ENCODE measurements at places on chromosomes 7 and 10. TPM values are rescaled to one million over a fixed set of nuclear protein-coding genes. Genes with fewer than 3 reads are reported as not detected.

GRCh38 chr7:158263110-158263963 is 324.3 kb downstream of the PTPRN2 start:
- no peak for DNase-seq

DNA sequence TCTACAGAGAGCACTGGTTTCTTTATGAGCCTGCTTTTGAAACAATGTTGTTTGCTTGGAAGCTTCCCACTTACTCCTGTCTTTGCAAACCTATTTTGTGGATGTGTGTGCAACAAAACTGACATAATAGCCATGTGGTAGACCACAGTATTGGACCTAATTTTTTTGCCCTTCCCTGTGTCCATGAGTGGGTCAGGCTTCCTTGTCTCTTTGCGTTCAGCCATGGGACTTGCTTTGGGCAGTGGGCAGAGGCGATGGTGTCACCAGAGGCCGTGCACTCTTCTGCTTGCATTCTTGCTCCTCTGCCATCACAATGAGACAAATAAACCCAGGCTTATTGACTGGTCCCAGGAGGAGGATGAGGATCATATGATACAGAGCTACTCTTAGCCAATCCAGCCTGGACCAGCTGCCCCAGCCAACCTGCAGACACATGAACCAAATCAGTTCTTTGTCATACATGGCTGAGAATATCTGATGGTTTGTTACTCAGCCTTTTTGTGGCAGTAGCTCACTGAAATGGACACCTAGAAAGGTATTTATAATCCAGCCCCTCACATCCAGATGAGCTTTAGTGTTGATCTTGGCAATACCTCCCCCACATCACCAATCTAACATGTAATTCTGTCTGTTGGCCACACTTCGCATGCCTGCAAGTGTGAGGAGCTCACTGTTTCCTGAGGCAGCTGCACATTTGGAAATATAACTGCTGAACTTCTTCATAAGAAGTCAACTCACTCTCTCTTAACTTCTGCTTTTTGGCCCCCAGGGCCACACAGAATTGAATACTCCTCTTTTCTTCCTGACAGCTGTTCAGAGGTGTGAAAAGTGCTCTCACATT is 427.8 kb upstream of the ZMIZ1 start:
- DNase-seq: no peak

DNA sequence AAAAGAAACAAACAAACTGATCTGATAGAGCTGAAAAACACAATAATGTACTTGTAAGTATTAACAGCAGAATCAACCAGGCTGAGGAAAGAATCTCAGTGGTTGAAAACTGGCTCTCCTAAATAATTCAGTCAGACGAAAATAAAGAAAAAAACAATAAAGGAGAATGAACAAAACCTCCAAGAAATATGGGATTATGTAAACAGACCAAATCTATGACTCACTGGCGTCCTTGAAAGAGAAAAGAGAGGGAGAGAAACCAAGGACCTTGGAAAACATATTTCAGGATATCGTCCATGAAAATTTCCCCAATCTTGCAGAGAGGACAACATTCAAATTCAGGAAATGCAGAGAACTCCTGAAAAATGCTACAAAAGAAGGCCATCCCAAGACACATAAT is 62.9 kb downstream of the FBXL13 start:
- DNase-seq: no peak

- DNase-seq: peak; percentile 37
These were observed 8.0 kb downstream of the PSD start for GRCh38 chr10:102410429-102411073.

DNA sequence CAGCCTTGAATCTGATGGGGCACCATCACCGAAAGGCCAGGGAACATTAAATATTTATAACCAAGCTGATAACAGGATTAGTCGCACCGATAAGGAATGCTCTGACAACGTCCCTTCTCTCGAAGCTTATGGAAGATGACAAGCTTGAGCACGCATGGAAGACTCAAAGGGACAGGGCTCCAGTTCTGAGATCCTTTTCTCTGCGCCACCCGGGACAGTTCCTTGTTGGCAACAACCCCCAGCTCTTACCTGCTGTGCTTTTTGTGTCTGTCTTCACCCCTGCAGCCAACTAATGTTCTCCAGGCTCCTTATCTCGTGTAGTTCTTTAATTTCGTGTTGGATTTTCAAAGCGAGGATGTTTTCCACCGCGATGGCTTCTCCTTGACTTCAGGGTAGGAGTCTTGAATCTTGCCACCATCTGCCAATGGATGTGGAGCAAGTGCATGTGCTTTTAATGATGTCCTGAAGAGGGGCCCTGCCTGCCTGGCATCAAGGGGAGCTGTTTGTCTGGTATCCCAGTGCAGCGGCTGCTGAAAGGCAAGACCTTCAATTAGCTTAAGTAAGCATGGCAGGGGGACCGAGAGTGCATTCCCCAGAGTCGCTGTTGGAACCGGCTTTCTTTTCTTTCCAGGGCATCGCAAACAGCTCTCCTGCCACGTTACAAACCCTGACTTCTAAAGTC is 354 bp upstream of the FERD3L start:
- no peak for DNase-seq

GRCh38 chr7:45021604-45022296 is 21.7 kb downstream of the CCM2 start:
- no peak for DNase-seq

GRCh38 chr7:78099715-78100394 is 301.3 kb downstream of the PHTF2 start:
- DNase-seq: no peak

DNA sequence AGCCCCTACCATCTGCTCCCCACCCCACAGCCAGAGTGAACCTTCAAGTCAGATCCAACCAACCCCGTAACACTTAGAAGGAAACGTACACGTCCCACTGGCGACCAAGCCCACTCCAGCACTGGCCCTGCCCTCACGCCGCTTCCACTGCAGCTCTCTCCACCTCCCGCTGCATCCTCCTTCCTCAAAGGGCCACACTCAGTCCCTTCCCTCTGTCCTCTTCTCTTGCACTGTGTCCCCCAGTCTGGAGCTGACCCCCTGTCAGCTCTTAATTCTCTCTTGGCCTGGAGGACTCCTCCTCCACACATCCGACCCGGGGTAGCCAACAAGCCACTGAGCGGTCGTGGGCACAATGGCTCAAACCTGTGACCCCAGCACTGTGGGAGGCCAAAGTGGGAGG is 85.8 kb downstream of the PROSER2 start:
- DNase-seq: no peak

- DNase-seq: no peak
These were observed 40.4 kb downstream of the CAMK2B start for GRCh38 chr7:44284881-44285541.

GDF10 gene
- 2.1 TPM for total RNA-seq

CYP3A7 gene
- 0.39 TPM for total RNA-seq

WNT8B gene
- not detected for total RNA-seq

EGR2 gene
- 14.9 TPM for total RNA-seq

ASZ1 gene
- total RNA-seq: not detected

CRTAC1 gene
- 3.2 TPM for total RNA-seq

Data from skin of body (tissue), 3 donors.